Bone marrow (tissue), 2 donors: ENCODE measurements at places on chromosomes 7 and 10.

DNA sequence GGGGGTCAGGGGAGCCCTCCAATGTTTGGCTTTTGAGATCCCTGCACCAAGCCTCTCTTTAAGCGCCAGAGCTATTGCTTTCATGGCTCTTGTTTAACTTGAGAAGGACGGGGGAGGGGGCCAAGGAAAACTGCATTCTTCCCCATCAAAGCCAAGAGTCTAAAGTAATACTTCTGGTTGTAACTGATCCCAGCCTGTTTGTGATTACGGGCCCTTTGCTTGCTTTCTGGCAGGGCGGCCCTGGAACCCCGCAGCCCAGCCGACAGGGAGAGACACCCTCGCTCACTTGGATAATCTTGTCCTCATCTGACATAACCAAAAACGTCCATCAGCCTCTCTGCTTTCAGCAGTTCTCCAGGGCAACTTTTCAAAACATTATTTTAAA, 154.7 kb downstream of the NEURL1 start:
- DNase-seq: no peak

- DNase-seq: no peak
These were observed 292.3 kb upstream of the PITRM1 start for GRCh38 chr10:3464760-3465405.

GRCh38 chr7:120996333-120996987, 7.9 kb downstream of the CPED1 start:
- peak; percentile 9 for DNase-seq

DNA sequence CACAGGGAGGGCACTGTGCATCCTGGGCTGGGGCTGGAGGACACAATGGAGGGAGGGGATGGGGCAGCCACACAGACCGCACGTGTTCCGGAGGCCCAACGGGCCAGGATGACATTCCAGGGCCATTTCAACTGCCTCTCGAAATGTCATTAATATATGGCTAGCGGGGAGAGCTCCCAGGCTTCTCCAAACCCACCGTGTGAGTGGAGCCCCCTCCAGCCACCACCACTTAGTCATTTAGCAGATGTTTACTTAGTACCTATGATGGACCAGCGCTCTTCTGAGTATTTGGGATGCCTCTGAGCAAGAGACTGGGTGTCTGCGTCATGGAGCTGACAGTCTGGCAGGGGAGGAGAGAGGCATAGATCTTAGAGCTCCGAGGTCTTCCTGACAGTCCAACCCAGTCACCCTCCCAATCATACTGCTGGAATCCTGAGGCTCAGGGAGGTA, 107.3 kb downstream of the ZMIZ1 start:
- DNase-seq: no peak

GRCh38 chr7:24717694-24718320, 39.5 kb downstream of the GSDME start:
- DNase-seq: no peak

- DNase-seq: no peak
These were observed at the start of gene ZNF853 for GRCh38 chr7:6614953-6615722. Gene ZNF853 (plus strand): TSS chr7:6615610. CDS start chr7:6616175, 565 bp downstream.

DNA sequence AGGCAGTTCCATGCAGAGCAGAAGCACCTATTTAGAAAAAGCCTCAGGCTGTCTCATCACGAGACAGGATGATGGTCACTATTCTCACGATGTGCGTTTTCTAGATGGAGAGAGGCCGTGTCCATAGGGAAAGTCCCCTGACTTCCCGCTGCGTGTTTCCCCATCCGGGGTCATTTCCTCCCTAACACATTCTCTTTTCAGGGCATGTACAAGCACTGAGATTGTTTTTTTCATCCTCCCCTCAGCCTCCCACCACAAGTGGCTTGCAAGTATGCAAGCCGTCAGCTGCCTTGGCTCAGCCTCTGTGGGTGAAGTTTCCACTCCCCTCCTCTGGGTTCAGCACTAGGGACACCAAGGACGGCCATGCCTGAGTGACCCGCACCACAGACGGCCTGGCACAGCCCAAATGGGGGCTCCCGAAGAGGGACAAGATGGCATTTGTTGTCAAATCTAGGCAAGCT, 2.7 kb upstream of the CALML5 start:
- DNase-seq: no peak

DNA sequence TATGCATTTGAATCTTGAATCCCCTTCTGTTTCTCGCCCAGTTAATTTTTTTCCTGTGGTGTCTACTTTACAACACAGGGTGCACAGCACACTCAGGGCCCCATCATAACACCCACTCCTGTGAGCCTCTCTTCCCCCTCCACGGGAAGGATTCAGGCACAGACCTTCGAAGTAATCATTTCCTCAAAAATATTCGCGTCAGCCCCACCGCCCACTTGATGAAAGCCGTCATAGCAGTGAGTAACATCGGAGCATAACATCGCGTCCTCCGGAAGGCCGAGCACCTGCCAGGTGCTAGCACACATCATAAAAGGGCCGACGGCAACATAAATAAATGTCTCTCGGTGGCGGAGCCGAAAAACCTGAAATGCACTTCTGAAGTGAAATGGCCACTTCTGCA, 201.7 kb upstream of the ADARB2 start:
- DNase-seq: no peak

- no peak for DNase-seq
These were observed 658.1 kb upstream of the MGMT start for GRCh38 chr10:128808921-128809440.

- peak; percentile 15 for DNase-seq
These were observed 311.4 kb upstream of the AKR1E2 start for GRCh38 chr10:4514445-4515108.

- no peak for DNase-seq
These were observed 16.1 kb upstream of the DMBT1 start for GRCh38 chr10:122544493-122544892.

DNA sequence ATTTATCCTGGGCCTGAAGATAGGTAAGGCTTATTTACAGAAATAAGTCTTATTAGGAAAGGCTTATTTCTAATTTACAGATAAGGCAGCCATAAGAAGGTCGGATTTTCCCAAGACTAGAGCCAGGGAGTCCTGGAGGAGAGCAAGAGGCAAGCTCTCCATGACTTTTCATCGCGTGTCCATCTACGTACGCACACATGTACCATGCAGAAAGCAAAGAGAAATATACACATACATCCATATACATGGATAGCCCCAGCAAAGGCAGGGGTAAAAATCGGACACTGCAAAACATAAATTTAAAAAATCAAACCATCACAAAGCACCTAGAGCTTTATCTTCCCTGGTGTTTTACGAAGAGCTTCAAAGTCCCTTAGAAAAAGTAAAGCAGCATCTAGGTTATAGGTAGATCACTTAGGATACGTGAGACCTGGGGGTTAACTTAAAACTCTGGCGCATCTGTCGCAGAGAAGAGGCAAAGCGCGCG, 25.8 kb upstream of the ZRANB1 start:
- DNase-seq: peak; percentile 51

GRCh38 chr10:90193240-90193985, 492.0 kb downstream of the KIF20B start:
- DNase-seq: no peak

DNA sequence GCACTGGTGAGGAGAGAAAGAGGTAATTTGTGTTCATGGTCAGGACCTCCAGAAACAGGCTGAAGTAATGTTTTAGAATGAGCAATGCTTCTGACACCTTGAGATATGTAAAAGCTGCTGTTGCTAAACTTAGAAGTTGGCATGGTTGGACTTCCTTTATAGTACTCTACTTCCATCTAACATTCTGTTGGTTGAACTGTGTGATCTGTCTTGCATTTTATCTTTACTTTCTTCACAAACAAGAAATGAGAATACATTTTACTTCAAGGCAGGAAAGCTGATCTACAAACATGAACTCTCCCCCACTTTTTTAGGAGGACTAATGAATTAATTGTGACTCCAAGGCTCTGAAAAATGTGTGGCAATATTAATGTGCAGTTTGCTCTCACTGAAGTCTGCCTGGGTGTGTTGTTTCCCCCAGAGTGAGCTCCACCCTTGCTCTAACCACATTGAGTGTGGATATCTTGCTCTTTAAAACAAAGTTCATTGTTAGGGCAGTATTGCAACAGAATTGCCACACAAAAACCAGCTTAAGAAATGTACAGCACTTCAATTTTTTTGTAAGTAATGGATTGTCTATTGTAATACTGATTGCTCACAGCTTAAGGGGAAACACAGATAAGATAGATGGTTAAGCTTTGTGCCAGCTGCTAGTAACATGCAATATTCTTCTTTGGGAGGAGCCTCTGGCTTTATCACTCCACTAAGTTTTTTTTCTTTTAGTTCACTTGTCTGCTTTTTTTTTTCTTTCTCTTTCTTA, 69.0 kb downstream of the ADD3 start:
- peak; percentile 77 for DNase-seq

DNA sequence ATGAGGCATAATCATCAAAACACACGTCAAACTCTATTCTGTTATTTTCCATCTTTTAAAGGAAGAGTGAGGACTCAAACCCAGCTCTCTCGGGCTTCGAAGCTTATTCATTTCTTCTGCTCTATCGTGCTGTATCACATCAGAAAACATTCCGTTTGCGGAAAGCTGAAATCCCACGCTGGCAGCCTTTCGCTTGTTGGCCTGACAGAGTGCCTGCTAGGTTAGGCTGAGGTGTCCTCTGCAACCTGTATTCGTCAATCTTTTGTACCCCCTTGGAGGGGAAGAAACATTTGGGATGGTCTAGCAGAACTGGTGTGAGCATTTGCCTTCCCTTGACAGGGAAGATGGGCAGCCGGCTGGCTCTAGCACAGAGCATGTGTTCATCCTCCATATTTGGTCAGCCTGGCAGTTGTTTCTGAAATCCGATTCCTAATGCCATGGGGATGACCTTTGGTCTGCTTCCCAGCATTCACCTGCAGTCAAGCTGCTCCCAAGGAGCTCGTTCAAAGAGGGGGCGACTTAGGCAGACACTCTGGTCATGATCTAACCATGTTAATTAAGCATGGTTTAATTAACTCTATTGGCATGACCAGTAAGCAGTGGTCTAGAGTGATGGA, 55.2 kb downstream of the TACC2 start:
- no peak for DNase-seq

DNA sequence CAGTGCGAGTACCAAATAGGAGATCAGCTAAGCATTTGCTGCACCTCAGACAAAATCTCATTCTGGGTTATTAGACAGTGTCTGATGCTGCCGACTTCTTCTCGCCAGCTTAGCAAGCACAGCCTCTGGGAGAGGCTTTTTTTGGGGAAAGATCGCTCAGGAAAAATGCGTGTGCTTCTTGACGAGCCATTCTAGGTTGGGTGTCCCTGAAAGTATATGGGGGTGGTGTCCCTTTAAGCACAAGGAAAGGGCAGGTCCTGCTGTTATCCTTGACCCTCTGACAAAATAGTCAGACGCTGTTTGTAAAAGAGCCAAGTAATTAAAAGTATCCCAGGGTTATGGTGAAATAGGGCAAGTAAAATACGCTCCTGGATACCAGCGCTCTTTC, 540.1 kb upstream of the FZD8 start:
- DNase-seq: no peak

GRCh38 chr10:125057158-125058001, 103.0 kb downstream of the CTBP2 start:
- DNase-seq: no peak

- DNase-seq: no peak
These were observed 489.1 kb upstream of the CELF2 start for GRCh38 chr10:10528563-10528910.

- DNase-seq: peak; percentile 17
These were observed 72.4 kb downstream of the ABCC2 start for GRCh38 chr10:99854860-99855259.

GRCh38 chr7:100975371-100975821, 6.0 kb downstream of the MUC12 start:
- no peak for DNase-seq

GRCh38 chr10:44301781-44302355, 83.0 kb downstream of the CXCL12 start:
- DNase-seq: no peak

DNA sequence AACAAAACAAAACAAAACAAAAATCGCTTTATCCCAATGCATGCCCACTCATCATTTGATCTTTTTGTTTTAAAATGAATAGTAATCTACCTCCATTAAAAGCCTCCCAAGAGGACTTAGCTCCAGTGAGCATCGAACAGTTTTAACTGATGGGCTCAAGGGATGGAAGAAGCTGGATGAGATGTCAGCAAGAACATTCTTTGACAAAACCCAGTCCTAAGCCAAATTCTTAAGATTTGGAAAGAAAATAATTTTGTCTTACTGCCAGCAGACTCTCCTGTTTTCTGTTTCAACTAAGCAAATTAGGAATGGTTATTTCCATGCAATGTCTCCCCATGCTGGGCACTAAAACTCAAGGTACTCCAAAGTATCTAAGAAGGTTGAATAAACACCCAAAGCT, 127.3 kb downstream of the RNLS start:
- no peak for DNase-seq

DNA sequence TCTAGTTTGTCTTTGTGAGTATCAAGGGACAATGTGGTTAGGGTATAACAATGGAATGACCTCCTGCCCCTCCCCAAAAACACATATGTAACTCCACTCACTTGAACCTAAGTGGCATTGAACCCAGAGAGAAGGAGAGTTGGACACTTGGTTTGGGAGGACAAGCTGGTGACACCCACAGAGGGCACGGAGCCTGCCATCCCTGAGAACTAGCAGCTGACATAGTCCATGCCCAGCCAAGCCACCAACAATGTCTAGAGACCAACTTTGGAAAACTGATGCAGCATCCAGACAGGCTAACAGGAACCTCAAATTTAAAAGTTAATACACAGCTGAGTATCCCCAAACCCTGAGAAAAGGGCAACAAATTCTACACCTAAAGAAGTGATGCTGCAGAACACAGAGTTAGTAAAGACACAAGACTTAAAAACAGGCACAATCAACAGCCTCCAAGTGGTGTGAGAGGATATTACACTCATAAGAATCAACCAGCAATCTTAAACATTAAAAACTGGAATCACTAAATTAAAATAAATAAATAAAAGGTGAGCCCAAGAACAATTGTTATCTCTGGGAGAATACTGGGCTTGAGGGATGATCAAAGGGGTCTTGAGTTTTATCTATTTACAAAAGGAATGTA, 27.2 kb downstream of the NUDCD3 start:
- DNase-seq: no peak

GRCh38 chr7:5382281-5382892, 41.2 kb downstream of the TNRC18 start:
- DNase-seq: no peak

- no peak for DNase-seq
These were observed 335.9 kb downstream of the XPNPEP1 start for GRCh38 chr10:109587366-109587765.
